Progenitor cell of endocrine pancreas (in vitro differentiated cells): ENCODE measurements at places on chromosomes 2 and 18.

GRCh38 chr2:109403841-109404201, 209.9 kb downstream of the SEPTIN10 start:
- no peak for DNase-seq

DNA sequence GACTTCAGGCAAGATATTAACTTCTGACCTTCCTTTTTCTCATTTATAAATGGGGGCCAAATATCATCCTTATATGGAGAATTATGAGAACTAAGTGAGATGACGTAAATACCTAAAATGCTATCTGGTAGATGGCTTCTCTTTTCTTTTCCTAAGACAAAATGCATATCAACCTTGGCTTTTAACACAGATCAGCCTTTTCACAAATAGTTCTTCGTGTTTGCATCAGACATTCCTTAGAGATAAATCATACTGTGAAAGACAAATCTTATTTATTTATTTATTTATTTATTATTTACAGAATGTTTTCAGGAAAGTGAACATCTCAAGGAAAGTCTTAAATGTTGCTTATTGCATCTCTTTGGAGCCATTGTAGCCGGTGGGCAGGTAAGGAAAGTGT, 62.8 kb downstream of the NBEAL1 start:
- no peak for DNase-seq

- no peak for DNase-seq
Measured at GRCh38 chr2:55425431-55425831, 5.8 kb upstream of the CCDC88A start.

- no peak for DNase-seq
Measured at GRCh38 chr2:187422282-187422681, 25.8 kb downstream of the CALCRL start.

DNA sequence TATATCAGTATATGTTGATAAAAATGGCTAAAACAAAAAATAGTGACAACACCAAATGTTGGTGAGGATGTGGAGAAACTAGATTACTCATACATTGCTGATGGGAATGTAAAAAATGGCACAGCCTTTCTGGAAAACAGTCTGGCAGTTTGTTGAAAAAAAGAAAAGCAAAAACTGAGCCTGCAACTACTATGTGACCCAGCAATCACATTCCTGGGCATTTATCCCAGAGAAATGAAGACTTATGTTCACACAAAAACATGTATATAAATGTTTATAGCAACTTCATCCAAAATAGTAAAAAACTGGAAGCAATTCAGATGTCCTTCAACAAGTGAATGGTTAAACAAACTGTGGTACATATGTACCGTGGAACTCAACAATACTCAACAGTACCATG, 7.5 kb upstream of the KDSR start:
- DNase-seq, result no peak

DNA sequence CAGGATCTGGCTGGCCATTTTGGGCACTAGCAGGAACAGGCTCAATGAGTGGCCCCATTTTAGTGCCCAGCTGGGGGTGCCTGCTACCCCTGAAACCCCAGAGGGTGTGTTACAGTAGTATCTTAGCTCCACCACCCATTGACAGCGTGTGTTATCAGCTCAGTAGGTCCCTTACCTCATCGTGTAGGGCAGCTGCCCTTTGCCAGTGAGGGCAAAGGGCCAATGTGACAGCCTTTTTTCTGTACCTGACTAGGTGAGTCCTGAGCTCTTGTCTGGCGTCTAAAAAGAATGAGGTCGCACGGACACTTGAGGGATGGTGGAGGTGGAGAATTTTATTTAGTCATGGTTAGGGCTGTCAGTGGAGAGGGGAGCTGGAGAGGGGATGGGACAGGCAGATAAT, 462.2 kb downstream of the PIK3C3 start:
- DNase-seq, result no peak

DNA sequence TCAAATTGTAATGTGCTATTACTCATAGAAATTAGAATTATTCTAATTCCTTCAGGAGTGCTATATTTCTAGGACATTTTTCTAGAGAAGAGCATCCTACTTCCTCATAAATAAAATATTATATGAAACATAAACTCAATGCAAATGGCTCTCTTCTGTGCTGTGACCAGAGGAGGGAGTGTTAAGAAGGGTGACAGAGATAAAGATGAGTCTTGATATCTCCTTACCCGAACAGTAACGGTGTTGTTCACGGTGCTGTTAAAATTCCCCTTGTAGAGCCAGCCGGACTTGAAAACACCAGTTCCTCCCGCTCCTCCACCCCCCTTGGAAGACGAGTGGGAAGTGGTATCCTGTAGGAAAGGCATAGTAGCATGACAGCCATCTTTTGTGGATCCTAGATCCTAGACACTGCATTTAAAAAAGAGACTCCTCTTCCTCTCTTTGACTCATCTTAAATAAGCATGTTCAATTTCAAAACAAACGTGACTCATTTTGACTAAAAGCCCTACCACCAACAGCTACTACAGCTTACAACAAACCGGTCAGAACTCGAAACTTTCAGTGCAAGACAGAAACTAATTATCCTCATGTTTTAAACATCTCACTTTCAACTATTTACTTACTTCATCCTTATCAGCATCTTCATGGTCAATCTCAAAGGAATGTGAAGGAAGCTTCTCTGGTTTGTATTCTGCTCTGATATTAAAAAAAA, 156.3 kb downstream of the DOCK10 start:
- DNase-seq, result no peak

GRCh38 chr2:182070736-182071135, 85.1 kb downstream of the PPP1R1C start:
- no peak for DNase-seq

- DNase-seq, result no peak
Measured at GRCh38 chr2:124258140-124258880, 233.2 kb downstream of the CNTNAP5 start.

DNA sequence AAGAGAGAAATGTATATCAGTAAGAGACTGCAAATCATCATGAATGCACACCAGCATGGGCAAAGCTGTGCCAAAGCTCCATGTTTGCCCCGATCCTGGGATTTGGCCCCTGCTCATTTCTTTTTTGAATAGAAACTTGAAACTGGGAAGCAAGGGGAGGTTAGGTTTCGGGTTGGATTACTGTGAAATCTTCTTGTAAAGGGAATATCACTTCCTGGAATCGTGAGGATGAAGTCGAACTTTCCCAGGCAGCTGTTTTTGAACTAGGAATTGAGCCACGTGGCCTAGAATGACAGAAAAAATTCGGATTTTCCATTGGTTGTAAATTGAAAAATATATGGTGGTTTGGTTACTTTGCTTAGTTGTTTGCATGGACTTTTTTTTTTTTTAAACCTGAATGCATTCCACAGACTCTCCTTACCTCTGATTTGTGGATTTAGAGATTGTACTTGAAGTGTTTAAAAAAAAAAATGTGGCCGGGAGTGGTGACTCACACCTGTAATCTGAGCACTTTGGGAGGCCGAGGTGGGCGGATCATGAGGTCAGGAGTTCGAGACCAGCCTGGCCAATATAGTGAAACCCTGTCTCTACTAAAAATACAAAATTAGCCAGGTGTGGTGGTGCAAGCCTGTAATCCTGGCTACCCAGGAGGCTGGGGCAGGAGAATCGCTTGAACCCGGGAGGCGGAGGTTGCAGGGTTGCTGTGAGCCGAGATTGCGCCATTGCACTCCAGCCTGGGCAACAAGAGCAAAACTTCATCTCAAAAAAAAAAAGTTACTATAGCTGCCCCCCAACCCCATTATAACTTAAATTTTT, 32.1 kb downstream of the GRHL1 start:
- no peak for DNase-seq

DNA sequence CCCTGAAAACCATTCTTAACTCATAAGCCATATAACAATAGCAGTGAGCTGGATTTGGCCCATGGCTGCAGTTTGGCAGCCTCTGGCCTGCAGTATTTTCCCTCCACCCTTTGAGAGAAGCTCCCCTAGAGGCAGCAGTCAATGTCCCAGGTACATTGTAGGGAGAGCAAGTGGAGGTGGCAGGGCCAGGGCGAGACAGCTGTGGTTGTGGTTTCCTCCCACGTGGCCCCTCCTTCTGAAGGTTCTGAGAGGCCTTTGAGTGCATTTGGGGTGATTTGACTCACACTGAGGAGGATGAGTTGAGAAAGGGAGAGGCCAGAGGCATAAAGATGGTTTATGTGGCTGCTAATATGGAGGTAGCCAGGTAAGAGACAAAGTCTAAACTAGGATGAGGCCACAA, 45.5 kb upstream of the LDAH start:
- no peak for DNase-seq

DNA sequence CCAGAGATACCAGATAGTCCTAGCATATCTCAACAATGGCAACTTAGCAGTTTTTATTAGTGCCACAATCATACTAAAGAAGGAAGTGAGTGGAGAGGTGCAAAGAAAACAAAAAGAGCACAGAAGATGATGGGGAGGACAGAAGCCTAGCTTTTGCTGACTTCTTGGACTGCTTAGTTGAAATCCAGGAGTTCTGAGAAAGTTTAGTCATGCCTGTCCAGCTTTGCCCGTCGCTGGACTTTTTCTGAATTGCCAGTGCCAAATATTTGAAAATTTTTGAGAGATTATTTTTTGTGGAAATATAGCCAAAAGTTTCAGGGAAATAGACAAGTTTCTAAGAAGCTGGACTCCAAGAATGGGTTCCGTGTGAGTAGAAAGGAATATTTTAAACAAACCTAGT, 558.7 kb upstream of the TNP1 start:
- no peak for DNase-seq

GRCh38 chr2:37689751-37690150, 18.3 kb upstream of the CDC42EP3 start:
- no peak for DNase-seq

- DNase-seq, result no peak
Measured at GRCh38 chr18:79139206-79139605, 70.0 kb downstream of the ATP9B start.

DNA sequence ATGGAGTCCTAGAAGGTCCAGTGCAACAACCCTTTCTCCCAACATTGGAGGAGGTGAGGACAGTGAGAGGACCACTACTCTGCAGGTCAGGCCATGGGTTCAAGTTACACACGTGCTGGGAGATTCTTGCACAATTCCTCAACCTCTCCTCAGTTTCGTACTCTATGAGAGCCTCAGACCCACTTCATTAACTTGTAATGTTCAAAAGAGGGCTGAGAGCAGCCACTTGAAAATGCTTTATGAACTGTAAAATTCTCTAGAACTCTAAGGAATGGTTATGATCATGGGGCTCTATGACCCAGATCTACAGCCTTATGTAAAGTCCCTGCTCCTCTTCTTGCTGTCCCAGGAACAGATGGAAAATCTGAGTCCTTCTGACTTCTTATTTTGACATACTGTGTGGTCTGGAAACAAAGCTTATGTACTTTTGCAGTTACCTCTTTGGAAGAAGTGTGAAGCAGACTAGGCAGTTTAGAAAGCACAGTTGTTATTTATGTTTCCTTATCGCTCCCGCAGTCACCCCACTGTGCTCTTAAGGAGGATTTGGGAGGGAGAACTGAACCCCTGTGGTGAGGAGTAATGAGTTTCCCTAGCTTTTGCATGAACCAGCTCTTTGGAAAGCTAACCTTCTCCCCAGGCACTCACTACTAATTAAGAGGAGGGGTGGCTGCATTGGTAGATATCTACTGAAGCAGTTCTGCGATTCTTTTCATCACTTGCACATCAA, 296.6 kb downstream of the LRRTM1 start:
- no peak for DNase-seq

- no peak for DNase-seq
Measured at GRCh38 chr18:25340762-25341161, 11.2 kb downstream of the ZNF521 start.

GRCh38 chr2:220259662-220260061, 632.2 kb downstream of the SLC4A3 start:
- DNase-seq, result no peak

DNA sequence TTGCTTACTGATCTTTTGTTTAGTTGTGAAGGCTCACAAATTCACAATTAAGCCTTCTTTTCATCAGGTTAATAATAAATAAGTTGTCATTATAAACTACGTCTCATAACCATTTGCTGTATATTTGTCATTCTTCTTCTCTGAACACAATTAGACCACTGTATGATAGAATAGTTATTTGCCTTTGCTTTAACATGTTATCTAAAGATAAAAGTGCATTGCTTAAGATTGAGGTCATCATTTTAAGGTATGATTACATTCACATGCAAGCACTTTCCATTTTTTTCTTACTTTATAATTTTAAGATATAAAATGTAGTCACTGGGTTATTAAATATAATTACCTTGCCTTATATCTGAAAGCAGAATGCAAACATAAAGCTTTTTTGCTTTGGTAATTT, 80.1 kb upstream of the GLS start:
- no peak for DNase-seq

DNA sequence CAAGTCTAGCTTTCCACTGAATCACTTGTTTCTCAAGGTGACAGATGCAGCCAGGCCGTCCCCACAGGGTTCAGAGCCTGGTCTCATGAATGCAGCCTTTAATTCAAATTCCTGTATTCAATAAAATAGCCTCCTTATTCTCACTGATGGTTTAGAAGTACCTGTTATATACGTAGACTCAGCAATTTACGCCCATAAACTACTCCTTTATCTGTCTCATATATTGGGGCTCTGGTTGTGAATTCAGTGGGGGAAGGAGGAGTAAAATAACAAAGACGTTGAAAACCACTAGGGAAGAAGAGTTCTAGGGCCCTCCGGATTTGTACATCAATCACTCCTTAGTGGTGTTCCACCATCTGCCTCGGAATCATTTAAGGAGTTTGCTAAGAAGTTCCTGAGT, 1.7 kb downstream of the OBSL1 start:
- DNase-seq, result no peak

DNA sequence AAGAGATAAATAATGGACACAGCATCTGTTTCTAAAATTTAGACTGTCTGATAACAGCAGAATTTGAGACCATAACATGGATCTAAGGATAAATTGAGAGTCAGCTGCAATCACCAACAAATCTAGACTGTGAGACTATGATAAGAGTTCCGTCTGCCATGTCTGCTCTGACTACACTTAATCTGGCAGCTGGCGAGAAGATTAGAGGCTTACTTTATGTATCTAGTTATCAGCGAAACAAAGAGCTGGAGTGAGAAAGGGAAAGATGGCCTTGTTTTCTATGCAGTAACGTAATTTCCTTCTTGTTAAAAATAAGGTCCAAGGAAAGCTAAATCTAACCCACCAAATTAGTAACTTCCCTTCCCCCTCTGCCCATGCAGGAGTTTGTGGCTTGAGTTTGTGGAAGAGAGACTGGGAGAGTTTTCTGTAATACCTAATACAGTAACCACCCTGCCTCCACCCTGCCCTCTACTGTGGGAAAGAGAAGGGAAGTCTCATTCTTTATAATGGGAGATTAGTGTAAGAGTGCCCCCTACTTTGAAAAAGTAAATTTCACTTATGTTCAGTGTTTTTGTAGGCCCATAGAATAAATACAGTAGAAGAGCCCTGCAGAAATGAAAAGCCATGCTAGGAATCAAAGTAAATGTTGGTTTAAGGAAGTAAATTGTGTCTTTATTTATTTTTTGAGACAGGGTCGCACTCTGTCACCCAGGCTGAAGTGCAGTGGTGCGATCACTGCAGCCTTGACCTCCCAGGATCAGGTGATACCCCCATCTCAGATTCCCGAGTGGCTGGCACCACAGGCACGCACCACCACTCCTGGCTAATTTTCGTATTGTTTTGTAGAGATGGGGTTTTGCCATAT, 27.5 kb downstream of the EML4 start:
- no peak for DNase-seq

GRCh38 chr18:31831903-31832302, 71.2 kb upstream of the SLC25A52 start:
- DNase-seq, result no peak
